ENCODE measurements at places on chromosomes 11 and 22.

- no peak for DNase-seq
These were observed 22.2 kb downstream of the HPS5 start for GRCh38 chr11:18299721-18300120.

- DNase-seq: no peak
These were observed 235.9 kb upstream of the ARHGAP20 start for GRCh38 chr11:110948112-110948511.

- no peak for DNase-seq
These were observed 39.9 kb upstream of the BLID start for GRCh38 chr11:122155765-122156527.

GRCh38 chr22:37464181-37464580 lies 22.0 kb downstream of the MFNG start:
- no peak for DNase-seq

GRCh38 chr11:69460540-69461257 lies 20.8 kb upstream of the LINC01488 start:
- DNase-seq: no peak
